ENCODE measurements at places on chromosomes 13 and 19. TPM values are rescaled to one million over a fixed set of nuclear protein-coding genes. Genes with fewer than 3 reads are reported as not detected.

Gene OVOL3
- total RNA-seq: not detected

GRCh38 chr13:37492741-37493514, 105.6 kb downstream of the POSTN start:
- peak; percentile 84 for DNase-seq

- no peak for DNase-seq
Observed at GRCh38 chr19:50718255-50719118, 1.1 kb downstream of the SHANK1 start.

GRCh38 chr13:112072534-112073244, 5.7 kb downstream of the SOX1 start:
- DNase-seq: no peak

DNA sequence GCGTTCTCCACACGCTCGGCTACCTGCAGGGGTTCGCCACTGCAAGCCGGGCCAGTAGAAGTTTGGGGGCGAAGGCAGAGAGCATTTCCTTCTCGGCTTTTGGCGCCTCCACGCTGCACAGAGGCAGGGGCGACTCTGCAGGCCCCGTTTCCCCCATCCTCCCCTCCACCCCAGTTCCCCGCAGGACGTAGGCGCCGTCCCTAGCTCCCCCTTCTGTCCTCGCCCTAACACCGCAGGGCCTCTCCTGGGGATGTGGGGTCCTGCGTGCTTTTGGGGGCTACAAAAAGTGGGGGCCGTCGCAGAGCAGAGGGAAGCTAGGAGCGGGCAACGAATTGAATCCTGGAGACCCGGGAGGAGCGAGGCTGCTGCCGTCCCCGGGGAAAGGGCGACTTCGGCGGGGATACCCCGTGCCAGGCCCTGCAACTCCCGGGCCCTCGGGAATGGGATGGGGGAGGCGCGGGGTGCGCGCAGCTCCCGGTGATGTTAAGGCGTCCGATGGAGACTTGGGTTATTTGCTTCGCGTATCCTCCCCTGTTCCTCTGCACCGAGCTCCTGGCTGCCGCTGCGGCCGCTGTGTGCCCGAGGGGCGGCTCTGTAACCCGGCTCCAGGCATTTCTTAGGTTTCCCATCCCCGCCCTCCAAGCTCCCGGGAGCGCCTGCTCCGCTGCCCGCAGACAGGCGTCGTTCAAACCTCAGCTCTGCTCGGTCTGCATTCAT, 255.9 kb upstream of the SOX21 start:
- no peak for DNase-seq

GRCh38 chr19:6287269-6287885, 7.6 kb upstream of the MLLT1 start:
- DNase-seq: no peak

- DNase-seq: no peak
Observed at GRCh38 chr13:104382951-104383350, 1316.7 kb upstream of the SLC10A2 start.

Measured in LHCN-M2 (cell line).